ENCODE measurements at places on chromosomes 5 and 9. TPM values are rescaled to one million over a fixed set of nuclear protein-coding genes. Genes with fewer than 3 reads are reported as not detected.

ALDH1B1 gene
- 21.0 TPM for total RNA-seq

HSPA4 gene
- total RNA-seq, result 139 TPM

FOXI1 gene
- total RNA-seq, result not detected

RAD17 gene
- 45.2 TPM for total RNA-seq

KCNV2 gene
- total RNA-seq, result not detected

ADCY2 gene
- 32.3 TPM for total RNA-seq

IFNA2 gene
- not detected for total RNA-seq

QRFP gene
- not detected for total RNA-seq

APBA1 gene
- 93.2 TPM for total RNA-seq

GRXCR2 gene
- not detected for total RNA-seq

CAMK2A gene
- total RNA-seq, result 59.7 TPM

ITGA1 gene
- 12.5 TPM for total RNA-seq

SUSD1 gene
- 60.9 TPM for total RNA-seq

CEL gene
- total RNA-seq, result 0.46 TPM

CDK9 gene
- total RNA-seq, result 48.2 TPM

MRRF gene
- total RNA-seq, result 25.1 TPM

ARID3C gene
- 0.69 TPM for total RNA-seq

PCDHGB1 gene
- total RNA-seq, result 10.4 TPM

JADE2 gene
- total RNA-seq, result 5.8 TPM

GFI1B gene
- 0.23 TPM for total RNA-seq

BAAT gene
- 0.23 TPM for total RNA-seq
